PC-3 (cell line): ENCODE measurements at places on chromosomes 5 and 9. TPM values are rescaled to one million over a fixed set of nuclear protein-coding genes. Genes with fewer than 3 reads are reported as not detected.
A peak's percentile ranks its signal among the peaks of the same experiment; 100 is the strongest.

- no peak for DNase-seq
These were observed 24.7 kb upstream of the TIFAB start for GRCh38 chr5:135476615-135477581.

DNA sequence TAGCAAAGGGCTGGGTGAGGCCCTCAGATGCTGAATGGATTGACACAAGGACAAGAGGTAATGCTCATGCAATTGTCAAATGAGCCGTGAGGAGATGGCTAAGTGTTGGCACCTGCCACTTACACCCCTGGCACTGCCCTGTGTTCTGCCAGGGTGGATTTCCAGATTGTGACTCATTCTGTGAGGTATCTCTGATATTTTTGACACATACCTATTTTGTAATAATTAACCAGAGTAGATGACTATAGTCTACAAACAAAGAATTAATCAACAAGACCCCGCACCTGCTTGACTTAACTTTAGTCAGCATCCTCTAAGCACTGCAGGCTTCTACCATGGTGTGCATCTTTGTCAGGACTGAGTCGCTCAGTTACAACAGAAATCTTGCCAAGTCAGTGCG, 200.8 kb downstream of the DIRAS2 start:
- DNase-seq: no peak

The KCNIP1 gene
- total RNA-seq: not detected in 2 replicates

The GCNT4 gene
- under 0.01 and 0.06 TPM in 2 replicates for total RNA-seq

- no peak for DNase-seq
These were observed 249.2 kb upstream of the IRX4 start for GRCh38 chr5:2131826-2132496.

- DNase-seq: peak; percentile 41
These were observed 79.9 kb downstream of the AOPEP start for GRCh38 chr9:94806307-94806893.

DNA sequence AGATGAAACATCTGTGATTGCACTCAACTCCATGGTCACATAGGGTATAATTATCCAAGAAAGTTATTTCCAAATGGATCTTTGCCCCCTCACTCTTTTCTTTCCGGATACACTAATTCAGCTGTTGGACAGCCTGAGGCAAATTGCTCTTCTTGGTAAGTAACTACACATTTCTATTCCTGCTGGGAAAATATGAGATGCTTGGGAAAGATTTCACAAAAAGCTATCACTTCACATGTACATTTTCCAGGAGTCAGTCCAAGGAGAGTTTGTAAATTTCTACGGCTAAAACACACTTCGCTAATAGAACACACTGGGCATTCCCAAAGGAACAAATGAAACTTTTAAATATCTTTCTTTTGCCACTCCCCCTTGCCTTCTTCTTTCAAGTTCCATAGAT, 123.0 kb upstream of the GRIA1 start:
- no peak for DNase-seq

GRCh38 chr5:175464942-175465233, 13.5 kb upstream of the SFXN1 start:
- no peak for DNase-seq
